ENCODE measurements at places on chromosomes 6 and 20.

- no peak for DNase-seq
Measured at GRCh38 chr6:82840571-82840970, 225.1 kb downstream of the UBE3D start.

- no peak for DNase-seq
Measured at GRCh38 chr20:35319871-35320197, 27.6 kb upstream of the FAM83C start.

DNA sequence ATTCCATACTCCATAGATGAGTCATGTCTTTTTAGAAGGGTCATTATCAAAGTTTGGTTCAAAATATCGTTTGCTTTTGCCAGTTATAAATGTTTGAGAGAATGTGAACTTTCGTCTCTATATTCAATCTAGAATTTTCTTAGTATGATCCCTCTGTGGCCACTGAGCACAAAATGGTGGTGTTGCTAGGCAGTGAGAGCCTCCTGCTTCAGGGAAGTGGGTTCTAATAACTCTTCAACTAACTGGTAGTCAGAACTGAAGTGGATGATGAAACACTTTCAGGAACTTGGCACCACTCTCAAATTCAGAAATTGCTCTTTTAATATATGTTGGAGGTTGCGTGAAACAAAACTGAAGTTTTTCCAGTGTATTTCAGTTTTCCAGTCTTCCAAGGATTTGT lies 125.0 kb upstream of the DOK5 start:
- no peak for DNase-seq

- DNase-seq = no peak
Measured at GRCh38 chr20:38620441-38620840, 18.8 kb downstream of the ARHGAP40 start.

- no peak for DNase-seq
Measured at GRCh38 chr6:38171997-38172738, 352.6 kb downstream of the ZFAND3 start.

Measured in GM06990 (cell line).